ENCODE measurements at places on chromosomes 16 and 17. TPM values are rescaled to one million over a fixed set of nuclear protein-coding genes. Genes with fewer than 3 reads are reported as not detected.

DNA sequence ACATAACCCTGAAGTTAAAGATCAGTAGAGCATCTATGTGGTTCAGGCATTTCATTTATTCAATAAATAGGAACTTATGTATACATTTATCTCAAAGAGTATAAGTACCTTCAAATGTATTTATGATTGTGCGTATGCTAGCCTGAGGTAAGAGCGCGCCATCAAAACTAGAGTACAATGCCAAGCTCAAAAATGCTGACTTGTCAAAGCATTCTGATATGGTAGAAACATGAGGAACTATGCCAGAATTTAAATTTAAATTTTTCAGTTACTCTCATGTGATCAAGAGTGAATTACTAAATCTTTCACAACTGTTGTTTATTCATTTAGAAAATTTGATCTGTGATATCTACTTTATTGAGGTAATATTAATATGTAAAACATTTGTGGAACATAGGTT lies 225.5 kb upstream of the CDH8 start:
- no peak for DNase-seq

DNA sequence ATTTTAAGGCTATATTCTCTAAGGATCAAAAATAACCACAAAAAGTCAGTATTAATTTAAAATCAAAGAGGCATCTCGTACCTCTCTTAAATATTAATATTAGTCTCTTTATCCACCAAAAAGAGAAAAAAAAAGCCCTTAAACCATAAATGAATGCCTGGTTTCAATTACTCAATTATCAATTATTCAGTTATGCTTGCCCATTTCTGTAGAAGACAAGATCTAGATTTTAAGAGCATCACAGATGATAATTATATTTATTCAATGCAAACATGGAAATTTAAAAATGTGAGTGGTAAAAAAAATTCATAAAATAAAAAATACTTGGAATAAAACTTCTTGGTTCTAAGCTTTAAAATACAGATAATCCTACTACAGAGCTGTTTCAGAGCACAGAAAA lies 125.7 kb upstream of the CORO6 start:
- DNase-seq: no peak

PPP1R27 gene
- not detected for total RNA-seq

GNAO1 gene
- total RNA-seq: 0.61 TPM
